ENCODE measurements at places on chromosomes 4 and X. TPM values are rescaled to one million over a fixed set of nuclear protein-coding genes. Genes with fewer than 3 reads are reported as not detected.

The HHIP gene
- 2.8 TPM for total RNA-seq

The TMEM150C gene
- 1.8 TPM for total RNA-seq

The TLL1 gene
- total RNA-seq: 6.8 TPM

The CRLF2 gene
- total RNA-seq: 0.10 TPM

DNA sequence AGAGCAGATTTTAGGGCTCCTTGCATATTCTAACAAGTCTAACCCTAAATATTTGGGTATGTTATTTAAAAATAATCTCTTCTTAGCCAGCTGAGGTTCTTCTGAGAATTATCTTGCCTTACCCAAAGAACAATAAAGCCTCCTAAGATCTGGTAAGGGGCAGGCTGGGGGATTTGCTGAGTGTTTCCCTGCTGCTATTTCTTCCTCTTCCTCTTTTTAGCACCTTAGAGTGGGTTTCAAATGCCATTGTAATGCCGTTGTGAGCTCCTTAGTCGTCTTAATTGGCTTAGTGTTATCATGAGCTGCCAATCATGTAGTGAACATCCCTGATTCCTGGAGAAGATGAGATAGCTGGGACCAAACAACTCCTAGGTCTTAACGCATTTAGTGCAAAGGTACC lies 15.4 kb downstream of the STOX2 start:
- DNase-seq: no peak

DNA sequence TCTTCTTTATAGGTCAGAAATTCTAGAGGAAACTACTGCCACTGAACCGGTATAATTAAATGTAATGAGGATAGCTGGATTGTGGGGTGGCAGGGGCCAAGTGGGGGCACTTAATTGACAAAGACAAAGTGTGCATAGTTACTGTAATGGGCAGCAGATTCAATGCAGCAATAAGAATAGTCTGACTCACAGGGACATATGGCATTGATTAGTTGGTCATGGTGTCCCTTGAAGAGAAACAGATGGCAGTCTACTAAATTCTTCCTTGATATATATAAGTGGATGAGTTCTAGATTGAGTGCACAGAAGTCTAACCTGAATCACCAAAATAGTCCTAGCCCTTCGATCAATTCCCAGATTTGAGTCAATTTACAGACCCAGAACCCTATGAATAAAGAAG lies 31.6 kb downstream of the ETDC start:
- DNase-seq: peak; percentile 34

DNA sequence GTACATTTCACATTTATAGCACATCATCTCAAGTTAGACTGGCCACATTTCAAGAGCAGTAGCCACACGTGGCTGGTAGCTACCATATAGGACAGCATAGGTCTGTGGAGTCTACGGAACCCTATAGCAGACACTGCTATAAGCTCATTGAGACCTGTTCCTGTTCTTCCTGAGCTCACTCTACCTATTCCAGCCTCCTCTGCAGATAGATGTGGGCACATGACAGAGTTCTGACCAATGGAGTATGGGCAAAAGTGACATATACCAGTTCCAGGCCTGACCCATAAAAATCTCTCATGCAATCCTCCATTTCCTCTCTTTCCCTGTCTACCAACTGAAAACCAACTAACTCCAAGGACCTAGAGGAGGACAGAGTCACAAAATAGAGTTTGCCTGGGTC lies 3.5 kb upstream of the HDAC6 start:
- no peak for DNase-seq

- DNase-seq: peak; percentile 25
These were observed 54.6 kb upstream of the CLDN34 start for GRCh38 chrX:9912351-9913145.

Measured in M059J (cell line).